Renal cortical epithelial cell (primary cell): ENCODE measurements at places on chromosomes 13 and 19. TPM values are rescaled to one million over a fixed set of nuclear protein-coding genes. Genes with fewer than 3 reads are reported as not detected.

DNA sequence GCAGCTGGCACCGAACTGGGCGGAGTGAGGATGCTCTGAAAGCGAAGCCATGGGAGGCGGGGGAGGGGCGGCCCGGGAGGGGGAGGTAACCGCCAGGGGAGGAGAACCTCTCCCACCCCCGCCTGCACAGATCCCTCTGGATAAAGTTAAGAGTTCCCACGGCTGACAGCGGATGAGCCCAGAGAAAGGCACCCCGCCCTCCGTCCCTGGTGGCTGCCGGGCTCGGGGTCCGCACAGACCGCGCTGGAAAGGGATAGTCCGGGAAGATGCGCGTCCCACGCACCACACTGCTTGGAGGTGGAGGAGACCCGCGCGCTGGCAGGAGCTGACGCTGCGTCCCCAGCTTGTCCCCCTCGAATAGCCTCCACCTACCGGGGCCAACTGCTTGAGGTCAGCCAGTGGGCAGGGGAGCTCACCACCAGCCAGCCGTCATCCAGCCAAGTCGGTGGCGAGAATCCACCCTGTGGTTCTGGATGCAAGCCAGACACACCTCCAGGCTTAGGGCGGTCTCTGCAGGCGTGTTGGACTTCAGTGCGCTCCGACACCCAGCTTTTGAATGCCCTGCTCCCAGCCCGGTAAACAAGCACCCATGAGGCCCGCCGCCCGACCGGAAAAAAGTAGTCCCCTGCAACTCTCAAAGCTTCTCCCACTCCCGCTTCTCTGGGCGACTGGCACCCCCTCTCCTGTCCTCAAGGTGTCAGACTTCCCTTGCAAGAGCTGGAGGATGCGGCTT lies at the start of gene TRPC4:
Gene TRPC4 (minus strand): TSS at position 17 of the 733 bp plus-strand sequence. CDS start 86,439 bp downstream, outside the sequence.
- DNase-seq: peak; percentile 59

- no peak for DNase-seq
Measured at GRCh38 chr19:53808710-53809125, 15.4 kb downstream of the NLRP12 start.

DNA sequence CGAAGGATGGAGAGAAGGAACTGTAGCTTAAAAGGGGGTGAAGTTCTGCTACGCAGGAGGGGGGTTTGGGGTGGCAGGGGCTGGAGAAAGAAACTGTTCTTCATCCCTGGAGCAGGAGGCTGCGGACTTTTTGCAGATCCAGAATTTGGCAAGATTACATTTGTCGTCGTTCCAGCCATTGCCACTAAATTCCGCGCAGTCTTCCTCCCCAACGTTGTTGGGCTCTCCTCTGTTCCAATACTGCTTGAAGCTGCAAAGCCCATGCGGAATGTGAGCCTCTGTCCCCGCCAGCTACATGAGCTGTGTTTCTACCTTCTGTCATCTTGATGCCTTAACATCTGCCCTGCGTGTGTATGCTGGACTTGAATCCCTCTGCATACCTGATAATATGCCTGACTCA lies 4.3 kb downstream of the CD209 start:
- no peak for DNase-seq

DNA sequence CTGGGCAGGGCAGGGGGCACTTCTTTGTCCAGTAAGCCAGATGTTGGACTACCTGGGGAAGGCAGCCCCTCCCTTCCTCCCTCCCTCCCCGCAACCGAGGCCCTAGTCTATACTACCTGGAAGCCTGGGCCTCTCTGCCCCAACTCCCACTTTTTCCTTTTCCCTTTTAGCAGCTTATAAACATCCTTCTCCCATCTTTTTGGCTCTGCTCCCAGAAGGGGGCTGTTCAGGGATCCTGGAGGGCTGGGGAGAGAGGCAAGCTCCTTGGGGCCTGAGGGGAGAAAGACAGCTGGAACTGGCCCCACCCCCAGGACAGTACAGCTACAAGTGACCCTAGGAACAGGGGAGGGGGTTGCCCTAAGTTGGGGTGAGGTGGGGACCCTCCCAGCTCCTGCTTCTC lies 44.9 kb downstream of the LYL1 start:
- DNase-seq: no peak

GRCh38 chr13:34657716-34658115 lies 284.4 kb upstream of the NBEA start:
- DNase-seq: peak; percentile 94

- DNase-seq: no peak
Measured at GRCh38 chr13:36417331-36417730, 15.0 kb upstream of the CCNA1 start.

DNA sequence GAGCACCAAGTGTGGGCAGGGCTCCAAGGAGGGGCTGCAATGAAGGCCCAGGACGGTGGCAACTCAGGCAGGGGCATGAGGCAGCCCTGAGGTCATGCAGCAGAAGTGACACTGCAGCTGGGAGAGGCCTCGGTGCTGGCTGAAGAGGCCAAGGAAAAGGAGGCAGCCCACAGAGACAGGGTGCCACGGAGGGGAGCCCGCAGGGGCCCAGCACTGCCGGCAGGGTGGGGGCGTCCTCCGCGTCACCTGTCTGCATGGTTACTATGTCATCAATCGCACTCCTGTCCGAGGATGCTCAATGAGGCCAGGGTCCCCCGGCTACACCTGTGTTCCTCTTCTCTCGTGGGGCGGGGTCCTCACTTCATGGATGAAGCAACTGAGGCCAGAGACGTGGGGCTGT lies 123.1 kb downstream of the TUBA3C start:
- no peak for DNase-seq

- peak; percentile 99 for DNase-seq
Measured at GRCh38 chr13:40221460-40222201, 444.8 kb downstream of the FOXO1 start.

GRCh38 chr13:109755997-109756396 lies 30.4 kb downstream of the IRS2 start:
- no peak for DNase-seq

Gene ZNF579
- total RNA-seq: 3.1 and 12.4 TPM in 2 replicates

Gene NTF4
- 0.25 and 0.52 TPM in 2 replicates for total RNA-seq

Gene ZNF432
- total RNA-seq: 6.6 and 18.1 TPM in 2 replicates

Gene RASA3
- total RNA-seq: 9.0 and 10.9 TPM in 2 replicates

Gene ZNF493
- total RNA-seq: 4.9 and 26.2 TPM in 2 replicates

Gene CABP5
- not detected in 2 replicates for total RNA-seq
